ENCODE measurements at places on chromosomes 1 and 21. TPM values are rescaled to one million over a fixed set of nuclear protein-coding genes. Genes with fewer than 3 reads are reported as not detected.
A peak's percentile ranks its signal among the peaks of the same experiment; 100 is the strongest.

SEMA4A gene
- 4.8 TPM for total RNA-seq

SPRR3 gene
- total RNA-seq = not detected

IGSF9 gene
- total RNA-seq = 40.7 TPM

ASCL5 gene
- not detected for total RNA-seq

- peaks cover 29% of the 10 kb centered on the region for H3K4me1 ChIP-seq
- peak; percentile 14 for DNase-seq
- no peak overlapping the region for H3K4me3 ChIP-seq
- peak overlapping the region; percentile 84 for H3K27ac ChIP-seq
- H3K36me3 ChIP-seq = no peaks in the 10 kb centered on the region
- no peaks in the 10 kb centered on the region for H3K27me3 ChIP-seq
Measured at GRCh38 chr1:39269791-39270342, 65.4 kb downstream of the MACF1 start.

Data from transverse colon (tissue), 4 donors.